Ammon's horn (tissue), 1 donor: ENCODE measurements at places on chromosomes 2 and 18.

- peak; percentile 29 for DNase-seq
Measured at GRCh38 chr2:191436368-191437055, 191.3 kb downstream of the MYO1B start.

GRCh38 chr2:16055848-16056580, 115.7 kb downstream of the MYCN start:
- DNase-seq, result no peak

DNA sequence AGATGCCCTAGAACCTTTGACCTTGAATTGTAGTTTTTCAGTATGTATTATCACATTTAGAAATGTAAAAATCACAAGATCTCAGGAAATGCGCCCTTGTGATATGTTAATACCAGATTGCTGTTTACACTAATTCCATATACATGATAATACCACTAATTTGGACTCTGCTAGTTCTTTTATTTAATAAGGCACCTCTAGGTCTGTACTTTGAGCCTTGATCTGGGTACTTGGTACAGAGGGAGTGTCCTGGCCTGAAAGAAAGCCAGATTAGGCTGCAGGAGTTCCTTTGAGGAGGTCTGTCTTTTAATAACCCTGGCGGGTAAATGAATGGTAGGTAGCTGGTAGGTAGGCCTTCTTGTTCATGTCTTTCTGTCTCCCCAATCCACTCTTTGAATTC, 26.3 kb downstream of the PLEKHA3 start:
- no peak for DNase-seq

- no peak for DNase-seq
Measured at GRCh38 chr2:217283460-217283859, 423.6 kb upstream of the TNP1 start.

DNA sequence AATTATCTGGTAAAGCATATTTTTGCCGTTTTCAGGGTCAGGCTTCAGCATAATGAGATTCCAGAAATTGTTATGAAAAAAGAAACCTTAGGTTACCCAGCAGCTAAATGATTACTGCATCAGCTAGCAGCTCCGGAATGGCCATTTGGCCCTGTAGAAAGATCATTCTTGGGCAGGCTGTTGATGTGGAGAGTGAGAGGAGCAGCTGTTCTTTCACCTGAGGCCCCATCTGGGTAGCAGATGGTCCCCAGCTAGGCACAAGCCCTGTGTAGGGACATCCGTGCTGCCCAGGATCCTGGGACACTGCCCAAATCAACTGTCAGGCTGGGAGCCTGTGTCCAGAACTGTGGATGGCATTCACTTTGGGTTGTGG, 61.8 kb downstream of the NEDD4L start:
- DNase-seq, result no peak

GRCh38 chr2:67669766-67670165, 272.6 kb downstream of the ETAA1 start:
- DNase-seq, result no peak

DNA sequence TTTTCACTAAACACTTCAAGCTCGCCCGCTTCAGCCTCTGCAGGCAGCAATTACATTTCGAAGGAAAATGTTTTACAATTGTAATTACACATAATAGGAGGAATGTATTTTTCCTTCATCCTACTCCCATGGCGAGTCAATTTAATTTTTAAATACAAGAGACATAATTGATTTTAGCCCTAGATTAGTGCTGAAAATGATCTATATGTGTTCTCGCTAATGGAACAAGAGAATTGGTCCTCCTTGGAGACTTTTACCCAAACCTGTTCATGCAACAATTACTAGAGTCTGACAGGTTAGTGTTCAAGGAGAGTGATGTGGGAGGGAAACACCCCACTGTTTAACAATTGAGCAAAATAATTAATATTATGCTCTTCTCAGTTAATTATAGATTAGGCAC, 509.4 kb upstream of the SETBP1 start:
- DNase-seq, result no peak

GRCh38 chr2:8663997-8664396, 17.9 kb upstream of the ID2 start:
- no peak for DNase-seq

GRCh38 chr2:102010902-102011301, 19.1 kb downstream of the IL1R2 start:
- DNase-seq, result no peak

DNA sequence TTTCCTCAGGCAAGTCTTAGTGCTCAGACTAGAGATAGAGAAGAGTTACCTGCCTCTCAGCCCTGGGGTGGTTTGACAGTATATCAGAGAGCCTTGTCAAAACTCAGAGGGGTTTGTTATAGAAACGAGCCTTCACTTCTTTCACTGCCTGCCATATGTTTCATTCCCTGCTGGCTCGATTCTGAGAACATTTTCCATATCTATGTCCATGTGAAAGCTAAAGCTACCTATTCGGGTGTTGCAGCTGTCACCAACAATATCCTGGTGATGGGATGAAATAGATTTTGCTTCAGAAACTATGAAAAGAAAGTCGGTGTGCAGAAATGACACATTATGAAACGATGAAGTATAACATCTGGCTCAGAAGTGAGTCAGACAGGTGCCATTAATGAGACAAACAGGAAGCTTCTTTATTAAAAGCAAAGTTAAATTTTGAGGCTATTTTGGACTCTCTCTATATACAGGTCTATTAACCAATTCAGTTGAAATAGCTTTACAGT, 56.1 kb upstream of the TANK start:
- no peak for DNase-seq

DNA sequence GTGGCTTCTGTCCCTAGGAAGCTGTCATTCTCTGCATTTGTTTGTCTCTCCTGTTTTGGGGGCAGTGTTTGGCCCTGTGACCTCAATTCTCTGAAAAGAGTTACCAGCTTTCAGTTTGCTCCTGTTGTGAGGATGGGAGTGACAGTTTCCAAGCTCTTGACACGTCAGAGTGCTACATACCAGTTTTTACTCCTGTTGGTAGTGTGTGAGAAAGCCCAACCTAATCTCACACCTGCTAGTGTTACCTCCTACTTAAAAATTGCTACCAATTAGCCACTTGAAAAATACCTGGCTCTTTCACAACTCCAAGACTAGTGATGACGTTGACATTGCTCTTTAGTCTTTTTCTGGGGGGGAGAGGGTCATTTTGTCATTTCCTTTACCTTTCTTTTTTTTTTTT, 14.1 kb downstream of the SKA1 start:
- DNase-seq, result no peak

DNA sequence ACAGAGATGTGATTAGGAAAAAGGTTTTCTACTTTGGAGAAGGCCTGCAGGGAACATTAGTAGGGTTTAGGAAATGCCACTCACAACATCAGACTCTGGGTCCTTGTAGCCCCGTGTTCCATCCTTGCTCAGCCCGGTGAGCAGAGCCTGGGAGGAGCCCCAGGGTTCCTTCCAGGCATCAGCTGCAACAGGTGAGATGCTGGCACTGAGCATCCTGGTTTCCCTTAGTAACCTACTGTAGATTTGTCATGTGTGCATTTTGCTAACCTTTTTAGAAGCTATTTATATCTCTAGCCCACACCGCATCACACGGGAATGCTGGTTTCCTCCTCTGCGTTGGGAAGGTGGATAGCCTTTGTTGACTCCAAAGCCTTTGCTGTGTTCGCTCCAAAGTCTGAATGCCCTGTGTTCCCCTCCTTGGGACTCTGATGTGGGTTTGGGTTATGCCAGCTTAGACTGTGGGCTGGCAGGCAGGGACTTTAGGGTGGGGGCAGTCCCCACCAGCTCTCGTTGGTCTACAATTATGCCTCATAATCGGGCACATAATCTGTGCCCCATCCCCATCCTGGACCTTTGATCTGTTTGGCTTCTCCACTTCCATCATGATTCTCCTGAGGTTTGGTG, 69.3 kb downstream of the TMEM247 start:
- DNase-seq, result no peak

DNA sequence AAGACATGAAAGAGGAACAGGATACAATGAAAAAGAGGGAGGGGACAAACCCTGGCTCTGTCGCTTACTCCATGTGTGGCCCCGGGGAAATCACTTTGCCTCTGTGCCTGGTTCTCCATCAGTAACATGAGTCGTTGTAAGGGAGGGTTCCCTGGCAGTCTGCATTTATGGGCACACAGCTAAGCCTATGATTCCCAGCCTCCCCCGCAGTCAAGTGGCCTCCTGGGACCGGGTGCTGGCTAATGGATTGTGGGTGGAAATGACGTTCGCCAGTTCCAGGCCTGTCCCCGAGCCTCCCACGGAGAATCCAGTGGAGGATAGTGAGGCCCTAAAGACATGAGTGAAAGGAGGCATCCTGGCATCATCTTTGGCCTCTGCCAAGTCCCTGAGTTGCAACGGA, 42.7 kb downstream of the SFXN5 start:
- no peak for DNase-seq

DNA sequence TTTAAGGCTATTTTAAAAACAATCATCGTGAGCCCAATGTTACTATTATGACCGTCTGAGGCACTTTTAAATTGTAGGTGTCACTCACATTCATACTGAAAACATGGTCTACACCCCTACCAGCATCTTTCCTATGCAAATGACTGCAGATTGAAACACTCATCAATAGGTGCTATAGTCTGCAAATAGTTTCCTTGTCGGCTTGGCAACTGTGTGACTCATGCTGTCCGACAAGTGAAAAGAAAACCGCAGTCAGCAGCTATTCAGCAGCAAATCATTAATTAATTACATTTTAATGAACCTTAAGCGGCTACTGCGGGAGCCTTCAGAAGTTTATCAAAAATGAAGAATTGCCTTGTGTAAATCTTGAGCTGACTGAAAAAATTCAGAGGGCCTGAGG, 134.4 kb downstream of the FIGN start:
- no peak for DNase-seq

- no peak for DNase-seq
Measured at GRCh38 chr2:168530982-168531622, 75.0 kb downstream of the CERS6 start.

DNA sequence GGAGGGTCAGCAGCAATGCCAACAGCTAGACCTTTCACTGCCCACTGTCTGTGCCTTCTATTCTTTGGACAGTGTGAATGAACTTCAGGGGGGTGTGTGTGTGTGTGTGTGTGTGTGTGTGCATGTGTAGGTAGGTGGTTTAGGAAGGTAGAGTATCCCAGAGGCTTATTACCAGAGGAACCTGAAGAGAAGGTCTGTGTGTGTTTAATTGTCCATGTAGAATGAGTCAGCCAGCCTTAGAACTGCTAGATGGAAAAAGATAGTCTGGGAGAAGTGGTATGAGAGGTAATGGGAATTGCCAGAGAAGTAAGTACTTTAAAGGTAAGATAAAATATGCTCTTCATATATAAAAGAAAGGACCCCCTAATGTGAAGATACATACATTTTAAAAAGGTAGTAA, 522.2 kb downstream of the PIK3C3 start:
- no peak for DNase-seq

DNA sequence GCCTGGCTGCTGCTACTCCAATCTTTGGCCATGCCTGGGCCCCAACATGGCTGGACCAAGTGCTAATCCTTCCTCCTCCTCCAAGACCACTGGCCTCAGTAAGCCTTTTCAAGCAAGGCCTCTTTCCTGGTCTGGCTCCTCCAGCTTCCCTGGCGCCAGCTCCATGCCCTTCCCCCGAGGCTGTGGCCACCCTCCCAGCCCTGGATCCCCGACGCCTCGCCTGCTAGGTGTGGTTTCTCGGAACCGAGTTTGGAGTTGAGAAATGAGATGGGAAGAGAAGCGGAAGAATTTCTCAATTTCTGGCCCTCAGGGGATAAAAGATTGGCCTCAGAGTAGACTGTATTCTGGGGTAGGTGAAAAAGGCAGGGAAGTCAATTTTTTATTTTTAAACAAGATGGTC, 46.4 kb downstream of the ADCY3 start:
- no peak for DNase-seq

DNA sequence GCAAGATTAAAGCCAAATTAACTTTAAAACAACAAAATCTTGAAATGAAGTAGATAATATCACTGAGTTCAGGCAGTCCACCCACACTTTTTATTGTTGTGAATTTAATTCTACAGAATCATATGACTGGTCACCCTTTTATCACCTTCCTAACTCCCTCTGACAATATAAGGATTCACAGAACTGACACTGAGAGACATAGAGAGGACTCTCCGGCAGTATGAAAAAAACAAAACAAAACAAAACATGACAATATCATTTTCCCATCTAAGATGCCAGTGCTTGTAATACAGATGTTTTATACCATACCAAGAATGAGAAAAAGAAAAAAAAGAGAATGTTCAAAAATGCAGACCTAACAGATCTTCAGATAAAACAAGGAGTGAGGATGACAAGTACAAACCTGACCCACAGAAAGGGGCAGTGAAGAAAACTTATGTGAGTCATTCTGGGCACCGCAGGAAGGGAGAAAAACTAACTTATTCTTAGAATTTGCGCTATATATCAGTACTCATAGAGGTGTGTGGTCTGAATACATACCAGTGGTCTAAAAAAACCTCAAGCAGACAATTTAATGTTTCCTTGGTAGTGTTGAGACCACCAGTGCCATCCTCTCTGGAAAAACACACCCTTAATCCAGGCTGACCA, 136.6 kb downstream of the ZAP70 start:
- no peak for DNase-seq

DNA sequence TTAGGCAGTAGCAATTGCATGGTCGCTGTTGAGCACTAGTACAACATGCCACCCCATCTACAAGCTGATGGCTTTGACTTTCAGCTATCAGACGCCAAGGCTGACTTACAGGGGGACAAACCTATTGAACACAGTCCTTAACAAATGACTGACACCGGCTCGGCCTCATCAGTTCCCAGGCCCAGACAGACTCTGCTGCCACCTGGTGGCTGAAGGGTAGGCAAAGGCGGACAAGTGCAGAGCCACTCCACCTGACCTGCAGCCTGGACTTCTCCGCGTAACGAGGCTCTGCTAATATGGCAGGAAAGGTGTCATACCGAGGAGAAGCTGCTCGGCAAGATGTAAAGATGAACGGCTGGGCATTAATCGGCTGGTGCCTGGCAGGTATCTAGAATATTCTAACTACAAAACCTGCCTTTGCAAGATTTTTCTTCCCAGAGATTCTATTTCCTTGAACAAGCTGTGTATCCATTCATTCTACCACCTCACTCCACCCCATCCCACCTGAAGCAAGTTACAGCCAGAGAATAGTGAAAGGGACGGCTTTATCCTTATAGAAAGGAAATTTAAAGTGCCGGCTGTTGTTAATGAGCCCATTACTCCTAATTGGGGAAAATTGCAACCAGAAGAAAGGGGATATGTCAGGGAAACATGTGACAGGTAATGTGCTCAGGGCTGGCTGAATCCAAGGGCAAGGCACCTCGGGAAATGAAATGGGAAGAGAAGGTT, 67.4 kb downstream of the STEAP3 start:
- peak; percentile 76 for DNase-seq

- DNase-seq, result no peak
Measured at GRCh38 chr2:166491461-166491860, 2.6 kb downstream of the SCN7A start.
